ENCODE measurements at places on chromosomes 1 and 21.
A peak's percentile ranks its signal among the peaks of the same experiment; 100 is the strongest.

- peak; percentile 8 for DNase-seq
These were observed 372.5 kb upstream of the ST6GALNAC5 start for GRCh38 chr1:76494807-76495206.

- no peak for DNase-seq
These were observed 633 bp upstream of the ETNK2 start for GRCh38 chr1:204152310-204153044.

DNA sequence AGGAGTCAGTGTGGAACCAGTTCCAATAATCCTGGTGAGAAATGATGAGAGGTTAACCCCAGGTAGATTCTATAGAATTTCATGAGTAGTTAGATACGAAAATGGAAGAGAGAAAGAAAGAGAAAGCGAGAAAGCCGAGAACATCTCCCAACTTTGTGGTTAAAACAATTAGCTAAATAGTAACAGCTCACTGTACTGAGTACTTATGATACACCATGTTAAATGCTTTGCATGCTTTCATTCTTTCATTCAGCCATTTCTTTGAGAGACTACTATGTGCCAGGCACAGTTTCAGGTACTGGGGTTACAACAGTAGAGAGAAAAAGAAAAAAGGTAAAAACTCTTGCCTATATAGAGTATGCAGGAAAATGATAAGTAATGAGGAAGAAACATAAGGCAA is 109.7 kb upstream of the SYT6 start:
- DNase-seq, result no peak

DNA sequence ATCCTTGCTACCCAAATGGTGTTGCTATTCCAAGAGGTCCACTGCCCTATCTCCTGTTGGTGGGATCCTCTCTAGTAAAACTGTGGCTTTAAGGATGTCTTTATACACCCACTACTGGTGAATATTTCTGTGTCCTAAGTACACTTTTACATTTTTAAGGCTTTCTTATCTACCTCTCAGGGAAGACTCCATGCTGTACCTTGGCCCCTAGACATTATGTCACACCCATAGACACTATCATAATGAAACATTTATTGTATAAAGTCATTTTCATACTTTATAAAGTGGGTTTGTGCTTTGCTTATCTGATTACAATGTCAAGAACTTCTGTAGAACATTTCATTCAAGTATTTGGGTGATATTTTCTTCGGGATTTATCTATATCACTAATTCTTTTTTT is 270.3 kb upstream of the SNX7 start:
- no peak for DNase-seq

All from stimulated activated CD8-positive, alpha-beta memory T cell treated with anti-CD3 and anti-CD28 coated beads, Interleukin-15, amount 100 ng/mL, for 48 hours (primary cell).